Liver (tissue), 10 donors: ENCODE measurements at places on chromosomes 16 and 17.
A peak's percentile ranks its signal among the peaks of the same experiment; 100 is the strongest.

DNA sequence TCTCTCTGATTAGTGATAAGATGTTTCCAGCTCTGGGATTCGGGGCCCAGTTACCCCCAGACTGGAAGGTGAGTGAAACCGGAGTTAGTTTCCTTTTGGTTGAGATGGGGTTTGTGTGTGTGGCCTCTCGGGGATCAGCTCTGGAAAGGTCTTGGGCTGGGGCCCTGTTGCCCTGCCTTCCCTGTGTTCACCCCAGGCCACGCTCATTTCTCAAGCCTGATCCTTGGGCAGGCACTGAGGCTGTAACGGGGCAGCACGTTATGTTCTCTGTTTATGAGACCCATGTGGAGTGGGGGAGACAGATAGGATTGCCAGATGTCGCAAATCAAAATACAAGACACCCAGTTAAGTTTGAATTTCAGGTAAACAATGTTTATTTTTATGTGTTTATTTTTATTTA is 35.5 kb downstream of the CPNE2 start:
- DNase-seq, result no peak

GRCh38 chr17:48497103-48497502 is 33.7 kb downstream of the HOXB1 start:
- DNase-seq, result no peak

DNA sequence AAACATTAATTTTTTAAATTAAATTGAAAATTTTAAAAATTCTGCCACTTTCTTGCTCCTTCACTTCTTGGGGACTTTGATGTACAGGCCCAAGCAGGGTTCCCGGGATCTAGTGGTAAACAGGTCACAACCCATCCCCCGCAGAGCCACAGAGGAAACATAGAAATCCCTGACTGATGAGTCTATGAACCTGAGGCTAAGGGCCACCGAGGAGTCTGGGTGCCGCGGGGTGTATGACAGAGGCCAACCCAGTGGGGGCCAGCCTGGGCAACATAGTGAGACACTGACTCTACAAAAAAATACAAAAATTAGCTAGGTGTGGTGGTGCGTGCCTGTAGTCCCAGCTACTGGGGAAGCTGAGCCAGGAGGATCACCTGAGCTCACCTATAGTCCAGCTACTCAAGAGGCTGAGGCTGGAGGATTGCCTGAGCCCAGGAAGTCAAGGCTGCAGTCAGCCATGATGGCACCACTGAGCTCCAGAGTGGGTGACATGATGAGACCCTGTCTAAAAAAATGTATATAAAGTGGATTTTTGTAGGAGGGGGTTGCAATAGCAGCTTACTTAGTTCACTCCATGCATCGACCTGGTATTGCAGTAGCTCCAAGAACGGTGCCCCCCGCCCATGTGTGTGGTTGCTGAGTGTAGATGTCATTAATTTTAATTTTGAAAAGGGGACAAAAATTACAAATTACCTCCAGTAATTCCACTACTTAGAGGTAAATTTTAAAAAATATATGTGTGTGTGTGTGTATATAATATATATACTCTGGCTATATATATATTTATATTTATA is 9.2 kb upstream of the FLYWCH1 start:
- no peak for DNase-seq

GRCh38 chr17:31594416-31594815 is 202.9 kb downstream of the RAB11FIP4 start:
- DNase-seq, result no peak

DNA sequence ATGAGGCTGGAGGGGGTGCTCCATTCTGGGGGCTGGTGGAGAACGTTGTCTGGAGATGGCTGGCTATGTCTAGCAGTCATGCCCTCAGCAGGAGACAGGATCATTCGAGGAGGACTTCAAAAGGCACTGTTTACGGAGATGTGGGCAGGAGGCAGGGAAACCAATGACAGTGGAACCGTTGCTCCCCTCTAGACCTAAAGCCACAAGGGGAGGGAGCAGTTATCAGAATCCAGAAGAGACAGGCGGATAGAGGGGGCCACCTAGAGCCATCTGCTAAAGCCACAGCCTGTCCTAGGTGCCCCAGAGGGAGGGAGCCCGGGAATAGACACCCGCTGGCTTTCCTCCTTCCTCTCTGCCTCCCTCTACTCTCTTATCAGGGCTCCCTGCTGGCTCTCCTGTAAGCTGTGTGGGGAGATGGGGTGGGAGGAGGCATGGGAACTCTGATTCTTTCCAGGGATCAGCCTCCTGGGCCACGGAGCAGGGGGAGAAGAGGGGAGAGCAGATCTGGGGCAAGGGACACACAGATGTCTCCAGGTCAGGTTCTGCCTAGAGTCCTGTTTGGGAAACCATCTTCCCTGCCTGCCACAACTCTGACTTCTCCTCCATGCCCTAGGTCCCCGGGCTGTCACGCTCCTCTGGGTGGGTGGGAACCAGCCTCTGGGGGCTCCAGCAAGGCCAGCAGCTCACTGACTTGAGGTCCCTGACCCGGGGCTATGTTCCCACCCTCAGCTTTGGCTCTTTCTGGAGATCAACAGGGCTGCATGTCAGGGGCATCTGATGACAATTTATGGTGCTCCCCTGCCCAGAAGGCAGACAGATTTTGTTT is 42.3 kb downstream of the IRX3 start:
- no peak for DNase-seq

- DNase-seq, result no peak
These were observed 4.2 kb upstream of the MAFG start for GRCh38 chr17:81931557-81932332.

- DNase-seq, result peak; percentile 57
These were observed 104.4 kb downstream of the CMIP start for GRCh38 chr16:81548876-81549546.

- peak; percentile 44 for DNase-seq
These were observed 858 bp upstream of the ASPSCR1 start for GRCh38 chr17:81976332-81977210.

DNA sequence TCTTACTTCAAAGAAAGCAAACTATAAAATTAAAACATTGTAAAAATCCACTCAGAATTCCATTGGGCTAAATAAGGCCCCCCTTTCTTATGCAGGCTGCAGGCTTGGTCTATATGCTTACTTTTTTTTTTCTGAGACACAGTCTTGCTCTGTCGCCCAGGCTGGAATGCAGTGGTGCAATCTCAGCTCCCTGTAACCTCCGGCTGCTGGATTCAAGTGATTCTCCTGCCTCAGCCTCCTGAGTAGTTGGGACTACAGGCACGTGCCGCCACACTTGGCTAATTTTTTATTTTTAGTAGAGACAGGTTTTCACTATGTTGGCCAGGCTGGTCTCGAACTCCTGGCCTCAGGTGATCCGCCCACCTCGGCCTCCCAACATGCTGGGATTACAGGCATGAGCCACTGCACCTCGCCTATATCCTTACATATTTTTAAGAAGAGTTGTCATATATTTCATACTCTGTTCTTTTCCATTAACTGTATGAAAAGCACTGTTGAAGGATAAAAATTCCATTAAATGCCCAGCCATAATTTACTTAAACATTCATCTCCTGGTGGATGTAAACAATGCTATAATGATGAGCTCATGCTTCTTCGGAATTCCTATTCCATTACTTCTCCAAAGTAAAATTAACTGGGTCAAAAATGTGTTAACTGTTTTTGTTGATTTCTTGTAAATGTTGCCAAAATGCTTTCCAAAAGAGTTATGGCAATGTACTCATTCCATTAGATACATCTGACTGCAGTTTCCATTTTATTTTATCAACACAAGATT is 17.8 kb downstream of the SNN start:
- no peak for DNase-seq

DNA sequence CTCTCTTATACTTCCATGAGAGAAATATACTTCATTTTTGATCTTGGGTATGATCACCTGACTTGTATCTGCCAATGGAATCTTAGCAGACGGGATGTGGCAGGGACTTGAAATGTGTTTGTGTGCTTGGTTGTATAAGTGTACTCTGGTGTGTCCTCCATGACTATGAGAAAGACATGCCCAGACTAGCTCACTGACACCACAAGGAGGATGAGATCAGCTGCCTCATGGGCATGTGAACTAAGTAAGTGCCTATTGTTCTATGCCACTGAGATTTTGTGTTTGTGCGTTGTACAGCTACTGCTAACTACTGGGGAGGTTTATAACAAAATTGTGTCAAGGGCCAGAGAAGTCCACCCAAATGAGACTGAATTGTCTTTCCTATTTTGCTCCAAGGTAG is 402.2 kb upstream of the SALL1 start:
- no peak for DNase-seq

- no peak for DNase-seq
These were observed 14.4 kb upstream of the DOK4 start for GRCh38 chr16:57500578-57501111.

DNA sequence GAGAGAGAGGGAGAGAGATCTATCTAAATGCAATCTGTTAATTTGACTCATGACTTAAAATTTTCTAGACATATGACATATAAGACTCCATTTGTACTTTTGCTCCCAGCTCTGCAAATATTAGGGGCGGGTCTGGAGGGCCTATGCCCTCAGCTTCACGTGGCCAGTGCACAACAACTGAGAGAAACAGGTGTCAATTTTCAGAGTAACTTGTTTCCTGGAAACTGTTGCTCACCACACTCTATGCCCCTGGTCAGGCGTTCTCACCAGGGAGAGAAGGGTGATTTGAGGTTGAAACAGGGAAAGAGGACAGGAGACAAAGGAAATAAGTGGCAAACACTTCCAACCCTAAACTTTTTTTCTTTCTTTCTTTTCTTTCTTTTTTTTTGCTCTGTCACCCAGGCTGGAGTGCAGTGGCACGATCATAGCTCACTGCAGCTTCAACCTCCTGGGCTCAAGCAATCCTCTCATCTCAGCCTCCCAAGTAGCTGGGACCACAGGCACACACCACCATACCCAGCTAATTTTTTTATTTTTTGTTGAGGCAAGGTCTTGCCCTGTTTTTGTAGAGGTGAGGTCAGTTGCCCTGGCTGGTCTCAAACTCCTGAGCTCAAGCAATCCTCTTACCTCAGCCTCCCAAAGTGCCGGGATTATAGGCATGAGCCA is 270.0 kb downstream of the SLC39A11 start:
- DNase-seq, result no peak

- DNase-seq, result no peak
These were observed 6.8 kb upstream of the HROB start for GRCh38 chr17:44134752-44135568.

DNA sequence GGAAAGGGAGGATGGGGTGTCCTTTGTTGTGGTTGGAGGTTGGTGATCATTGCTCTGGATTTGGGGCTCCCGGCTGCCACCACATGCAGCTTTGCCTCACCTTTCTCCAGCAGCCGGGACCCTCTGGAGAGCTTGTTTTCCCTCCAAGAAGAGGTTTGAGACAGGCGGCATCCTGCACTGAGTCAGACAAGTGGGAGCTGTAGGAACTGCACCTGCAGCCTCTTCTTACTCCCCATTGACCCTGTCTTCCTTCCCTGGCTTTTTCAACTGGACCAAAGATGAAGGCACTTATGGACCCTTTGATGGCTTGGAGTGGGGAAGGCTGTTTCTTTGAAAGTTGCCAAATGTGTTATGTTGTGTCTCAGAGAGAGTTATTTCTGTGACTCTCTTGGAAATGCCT is 16.6 kb downstream of the KCTD2 start:
- DNase-seq, result no peak

DNA sequence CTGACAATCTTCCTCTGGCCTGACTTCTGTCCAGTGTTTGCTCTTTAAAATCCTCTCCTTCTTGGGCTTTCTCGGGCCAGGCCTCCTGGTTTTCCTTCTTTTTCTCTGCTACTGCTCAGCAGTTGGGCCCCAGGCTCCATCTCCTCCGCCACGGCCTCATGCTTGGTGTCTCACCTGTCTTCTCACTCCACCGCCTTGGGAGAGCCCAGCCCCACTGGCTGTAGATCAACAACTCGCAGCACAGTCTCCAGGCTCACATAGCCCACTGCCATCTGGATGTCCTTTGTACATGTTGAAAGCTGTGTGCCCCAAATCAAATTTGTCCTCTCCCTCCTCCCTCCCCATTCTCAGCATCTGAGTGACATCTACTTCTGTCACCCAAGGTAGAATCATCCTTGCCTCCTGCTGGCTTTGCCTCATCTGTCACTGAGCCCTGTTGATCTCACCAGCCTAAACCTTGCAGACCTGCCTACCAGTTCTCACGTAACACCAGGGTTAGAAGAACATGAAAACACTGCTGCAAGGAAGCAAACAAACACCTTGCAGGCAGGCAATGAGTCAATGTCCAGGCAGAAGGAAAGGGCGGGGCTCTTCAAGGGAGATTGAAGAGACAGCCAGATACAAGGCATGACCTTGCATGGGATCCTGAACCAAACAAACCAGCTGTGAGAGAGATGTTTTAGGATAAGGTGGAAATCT is 103.2 kb upstream of the SMURF2 start:
- no peak for DNase-seq

DNA sequence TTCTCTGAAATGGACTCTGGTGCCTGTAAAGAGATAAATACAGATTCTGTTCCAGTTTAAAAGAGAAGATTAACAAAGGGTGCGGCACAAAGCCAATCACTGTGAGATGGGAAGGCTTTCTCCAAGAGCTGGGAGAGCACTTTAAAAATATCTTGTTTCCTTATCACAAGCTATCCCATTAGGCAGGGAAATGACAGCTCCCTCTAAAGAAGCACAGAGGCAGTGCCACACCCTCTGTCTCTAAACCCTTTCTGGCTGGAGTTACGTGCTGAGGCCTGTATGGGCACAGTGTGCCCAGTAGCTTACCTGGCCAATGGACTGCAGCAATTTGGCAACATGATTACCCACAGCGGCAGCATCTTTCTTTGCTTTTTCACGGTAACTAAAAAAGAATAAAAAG is 9.0 kb upstream of the TERB1 start:
- no peak for DNase-seq

GRCh38 chr16:8310323-8310722 is 280.0 kb downstream of the TMEM114 start:
- DNase-seq, result no peak

- no peak for DNase-seq
These were observed 182.9 kb downstream of the SHISA9 start for GRCh38 chr16:13084331-13084730.

DNA sequence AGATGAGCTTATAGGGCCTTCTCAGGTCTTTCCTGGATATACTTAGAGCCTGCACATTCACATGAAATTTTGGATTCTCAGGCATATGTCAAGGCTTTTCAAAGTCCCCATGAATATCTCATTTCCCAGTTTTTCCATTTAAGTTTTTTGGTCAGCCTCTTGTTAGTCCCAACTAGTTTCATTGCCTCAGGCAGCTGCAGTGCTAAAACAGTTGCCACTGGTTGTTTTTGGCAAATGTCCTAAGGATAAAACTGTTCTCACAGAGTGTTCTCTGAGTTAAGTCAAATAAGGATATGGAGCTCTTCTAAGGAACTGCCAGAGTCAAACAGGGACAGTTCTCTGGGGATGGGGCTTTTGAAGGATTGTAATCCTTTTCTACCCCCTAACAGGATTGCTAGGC is 39.9 kb upstream of the ABCC11 start:
- DNase-seq, result no peak
